ENCODE measurements at places on chromosomes 6 and 20.

DNA sequence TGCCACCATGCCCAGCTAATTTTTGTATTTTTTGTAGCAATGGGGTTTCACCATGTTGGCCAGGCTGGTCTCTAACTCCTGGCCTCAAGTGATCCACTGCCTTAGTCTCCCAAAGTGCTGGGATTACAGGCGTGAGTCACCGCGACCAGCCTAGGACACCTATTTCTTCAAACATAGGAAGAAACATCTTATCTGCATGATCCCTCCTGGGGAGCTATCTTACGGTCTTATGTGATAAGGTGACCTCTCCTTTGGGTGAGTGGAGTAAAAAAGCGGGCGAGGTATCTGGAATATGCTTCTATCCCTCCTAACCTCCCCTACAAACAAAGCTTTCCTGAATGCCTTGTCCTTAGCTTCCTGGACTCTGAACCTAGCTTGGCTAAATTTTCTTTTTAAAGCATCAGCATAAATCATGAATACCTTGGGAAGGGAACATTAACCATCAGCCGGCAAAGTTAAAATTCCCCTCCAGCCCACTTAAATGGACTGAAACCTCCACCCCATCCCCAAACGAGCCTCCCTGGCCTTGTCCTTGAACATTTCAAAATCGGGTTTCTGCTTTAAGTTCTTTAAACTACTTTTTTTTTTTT is 24.5 kb downstream of the RIPOR3 start:
- DNase-seq, result no peak

- no peak for DNase-seq
Observed at GRCh38 chr6:144248003-144248402, 37.1 kb upstream of the UTRN start.

GRCh38 chr6:13573669-13574110 is 711 bp upstream of the SIRT5 start:
- no peak for DNase-seq

DNA sequence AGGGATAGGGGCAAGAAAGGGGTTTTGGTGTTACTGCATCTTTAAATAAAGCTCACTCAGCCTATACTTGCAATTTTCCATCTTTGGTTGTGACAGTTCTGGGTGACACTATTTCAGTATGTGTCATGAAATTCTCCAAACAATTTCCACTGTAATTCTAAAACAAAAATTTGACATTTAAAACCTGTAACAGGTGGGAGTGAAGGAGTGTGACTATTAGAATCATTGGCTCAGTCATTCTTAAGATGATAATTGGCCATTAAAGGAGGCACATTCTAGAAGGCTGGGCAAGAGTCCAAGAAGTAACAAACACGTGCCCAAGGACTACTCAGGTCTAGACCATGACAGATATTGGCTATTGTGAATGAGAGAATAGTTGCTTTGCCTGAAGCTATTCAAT is 153.3 kb upstream of the ARG1 start:
- DNase-seq, result no peak

DNA sequence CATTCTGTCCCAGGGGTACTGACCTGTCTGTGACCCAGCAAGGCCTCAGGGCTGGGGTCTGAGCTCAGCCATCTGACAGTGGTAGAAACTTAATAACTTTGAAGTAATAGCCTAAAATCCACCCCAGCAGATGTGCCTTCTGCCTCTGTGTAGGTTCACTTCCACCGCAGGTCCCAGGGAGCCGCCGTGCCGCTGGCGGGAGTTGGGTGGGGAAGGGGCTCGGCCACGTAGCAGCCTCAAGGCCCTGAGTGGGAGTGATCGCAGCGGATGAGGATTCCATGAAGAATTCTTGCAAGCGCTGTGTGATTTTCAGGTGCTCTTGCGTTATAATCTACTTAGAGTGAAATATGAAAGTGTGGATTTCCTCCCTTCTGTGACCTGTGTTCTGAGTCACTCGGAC is 163.7 kb downstream of the DTNBP1 start:
- no peak for DNase-seq

- DNase-seq, result no peak
Observed at GRCh38 chr6:159267165-159267564, 98.0 kb downstream of the FNDC1 start.

DNA sequence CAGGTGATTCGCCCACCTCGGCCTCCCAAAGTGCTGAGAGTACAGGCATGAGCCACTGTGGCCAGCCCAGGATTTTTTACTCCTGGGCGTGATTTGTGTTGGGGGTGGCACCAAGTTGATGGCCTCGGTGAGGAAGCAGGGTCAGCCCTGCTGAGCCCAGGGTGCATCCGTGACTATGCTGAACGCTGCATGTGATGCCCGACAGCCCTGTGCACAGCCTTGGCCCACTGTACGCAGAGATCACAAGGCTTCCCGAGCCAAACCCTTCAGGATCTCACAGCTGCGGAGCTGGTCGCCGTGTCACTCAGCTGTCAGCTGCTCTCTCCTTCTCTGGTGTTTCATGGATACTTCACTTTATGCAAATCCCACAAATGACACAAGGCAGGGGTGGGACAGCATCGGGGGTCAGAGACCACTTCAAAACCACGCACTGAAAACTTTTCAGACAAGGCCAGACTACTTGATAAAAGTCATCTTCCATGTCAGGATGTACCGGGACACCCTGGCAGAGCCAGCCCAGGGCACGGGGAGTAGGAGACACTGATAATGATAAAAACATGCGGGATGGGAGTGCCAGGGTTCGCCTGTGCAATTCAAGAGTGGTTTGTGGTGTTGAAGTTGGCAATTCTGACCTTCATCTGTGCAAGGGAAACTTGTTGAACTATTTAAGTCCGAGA is 31.2 kb upstream of the RPS6KA2 start:
- DNase-seq, result no peak

- no peak for DNase-seq
Observed at GRCh38 chr6:155325700-155326516, 11.6 kb upstream of the TFB1M start.

DNA sequence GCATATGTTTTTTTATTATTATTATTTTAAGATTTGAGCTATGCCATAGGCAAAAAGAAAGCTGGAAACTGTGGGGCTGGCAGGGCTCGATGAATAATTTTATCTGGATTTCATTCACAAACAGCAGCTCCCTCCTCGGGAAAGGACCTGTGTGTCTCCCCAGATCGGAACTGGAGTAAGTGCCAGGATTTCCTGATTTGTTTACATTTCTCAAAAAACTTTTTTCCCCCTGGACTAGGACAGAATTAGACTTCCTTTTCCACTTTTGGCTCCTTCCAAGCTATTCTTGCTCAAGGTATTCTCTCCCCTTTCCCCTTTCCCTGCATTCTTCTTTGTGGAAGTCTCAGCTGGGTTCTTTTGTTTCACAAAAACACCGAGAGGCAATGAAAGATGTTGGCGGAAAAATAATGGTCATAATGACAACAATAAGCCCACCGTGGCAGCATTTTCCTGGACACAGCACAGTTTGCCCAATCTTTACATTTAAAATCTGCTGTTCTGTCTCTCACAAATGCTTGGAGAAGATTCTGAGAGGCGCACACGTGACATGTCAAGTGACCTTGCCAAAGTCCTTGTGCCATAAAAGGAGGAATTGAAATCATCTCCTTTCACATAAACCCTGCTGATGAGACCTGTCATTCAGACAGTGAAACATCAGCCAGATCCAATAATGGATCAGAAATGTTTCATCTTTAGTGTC is 85.8 kb upstream of the PREP start:
- no peak for DNase-seq

- no peak for DNase-seq
Observed at GRCh38 chr6:139474145-139475108, 100.0 kb upstream of the CITED2 start.

DNA sequence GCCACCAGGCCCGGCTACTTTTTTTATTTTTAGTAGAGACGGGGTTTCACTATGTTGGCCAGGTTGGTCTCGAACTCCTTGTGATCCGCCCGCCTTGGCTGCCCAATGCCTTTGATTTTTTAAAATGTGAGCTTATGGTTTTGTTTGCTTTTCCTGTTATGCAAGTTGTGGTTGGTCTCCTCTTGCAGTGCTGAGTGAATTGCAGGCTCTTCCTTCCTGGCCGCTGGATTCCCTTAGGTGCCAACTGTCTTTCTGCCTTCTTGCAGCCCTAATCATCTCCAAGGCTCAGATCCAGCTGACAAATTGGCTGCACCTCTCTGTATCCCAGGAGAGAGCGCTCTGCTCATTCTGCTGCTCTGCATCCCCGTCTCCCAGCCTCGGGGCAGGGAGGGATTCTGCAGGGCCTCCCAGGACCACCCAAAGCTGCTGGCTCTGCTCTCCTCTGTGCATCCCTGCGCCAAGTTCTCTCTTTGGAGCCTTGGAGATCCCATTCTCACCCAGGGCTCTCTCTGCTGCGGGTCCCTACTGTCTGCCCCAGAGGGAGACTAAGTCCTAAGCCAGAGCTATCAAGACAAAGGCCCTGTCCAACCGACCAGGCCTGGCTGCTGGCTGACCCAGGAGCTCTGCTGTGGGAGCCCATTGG is 14.1 kb upstream of the EMILIN3 start:
- no peak for DNase-seq

- DNase-seq, result no peak
Observed at GRCh38 chr6:56356426-56356825, 109.0 kb upstream of the COL21A1 start.

DNA sequence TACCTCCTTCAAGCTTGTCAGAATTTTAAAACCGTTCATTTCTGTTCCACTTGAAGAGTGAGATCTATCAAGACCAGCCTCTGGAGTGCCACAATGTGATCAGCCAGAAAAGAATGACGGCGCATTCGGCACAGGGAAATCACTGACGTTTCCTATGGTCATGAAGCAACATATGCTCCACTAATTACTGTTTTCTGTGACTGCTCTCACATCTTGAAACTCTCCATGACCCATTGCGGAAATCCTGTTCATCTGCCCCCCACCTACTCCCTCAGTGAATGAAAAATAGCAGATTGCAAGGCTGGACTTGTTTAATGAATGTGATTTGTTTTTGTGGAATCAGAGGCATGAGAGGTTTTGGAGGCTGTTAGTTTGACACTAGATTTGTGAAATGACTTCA is 53.2 kb downstream of the SAMD5 start:
- no peak for DNase-seq

DNA sequence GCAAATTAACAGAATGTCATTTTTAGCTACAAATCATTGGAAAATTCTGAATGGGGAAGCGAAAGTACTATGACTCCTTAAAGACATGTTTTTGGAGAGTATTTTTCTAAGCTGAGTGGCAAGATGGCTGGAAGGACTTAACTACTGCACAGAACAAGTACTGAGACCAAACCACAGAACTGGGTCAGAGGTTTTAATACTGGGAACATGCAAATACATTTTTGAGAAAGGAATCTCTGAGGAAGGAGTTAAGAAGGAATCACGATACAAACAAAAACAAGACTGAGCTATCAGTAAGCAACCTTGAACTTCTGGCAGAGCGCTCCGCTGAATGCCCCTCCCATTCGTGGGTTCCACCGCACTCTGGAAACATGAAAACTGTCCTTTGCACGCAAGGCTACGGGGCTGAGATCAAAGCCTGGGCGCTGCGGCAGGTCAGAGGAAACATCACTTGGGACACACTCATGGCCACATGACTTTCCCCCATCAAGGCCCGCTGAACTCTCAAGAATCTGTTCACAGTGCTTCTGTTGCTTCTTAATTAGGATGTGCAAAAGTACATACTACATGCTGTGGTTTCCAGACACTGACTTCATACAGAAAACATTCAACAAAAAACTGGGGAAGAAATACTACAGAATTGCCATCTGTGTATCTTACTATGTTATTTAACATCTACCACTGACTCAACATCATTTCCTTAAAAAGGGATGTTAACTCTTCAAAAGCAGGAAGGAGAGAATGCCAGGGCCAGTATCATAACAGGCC is 27.8 kb downstream of the SLC23A2 start:
- no peak for DNase-seq

Data from T follicular helper cell (primary cell).